ENCODE measurements at places on chromosomes 7 and 10.
A peak's percentile ranks its signal among the peaks of the same experiment; 100 is the strongest.

DNA sequence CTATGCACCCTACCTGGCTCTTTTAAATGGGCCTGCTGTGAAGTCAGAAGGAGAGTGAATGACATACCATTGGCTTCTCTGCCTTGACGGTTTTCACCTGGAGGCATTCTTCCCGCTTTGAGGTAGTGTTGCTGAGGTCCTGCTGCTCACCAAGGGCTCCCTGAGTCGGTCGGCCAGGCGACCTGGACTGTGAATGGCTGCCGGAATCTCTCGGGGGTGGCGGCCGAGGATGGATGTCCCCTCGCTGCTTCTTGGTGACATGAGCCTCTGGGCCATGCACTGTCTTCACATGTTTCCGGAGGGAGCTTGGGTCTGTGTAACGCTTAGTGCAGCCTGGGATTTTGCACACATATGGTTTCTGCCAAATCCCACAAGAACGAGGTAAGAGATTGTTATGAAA lies 264.7 kb downstream of the GLI3 start:
- no peak for DNase-seq

- DNase-seq = peak; percentile 45
Measured at GRCh38 chr10:22681783-22682183, 32.6 kb downstream of the PIP4K2A start.

GRCh38 chr7:1853986-1854865 lies 184.1 kb downstream of the ELFN1 start:
- DNase-seq = no peak

DNA sequence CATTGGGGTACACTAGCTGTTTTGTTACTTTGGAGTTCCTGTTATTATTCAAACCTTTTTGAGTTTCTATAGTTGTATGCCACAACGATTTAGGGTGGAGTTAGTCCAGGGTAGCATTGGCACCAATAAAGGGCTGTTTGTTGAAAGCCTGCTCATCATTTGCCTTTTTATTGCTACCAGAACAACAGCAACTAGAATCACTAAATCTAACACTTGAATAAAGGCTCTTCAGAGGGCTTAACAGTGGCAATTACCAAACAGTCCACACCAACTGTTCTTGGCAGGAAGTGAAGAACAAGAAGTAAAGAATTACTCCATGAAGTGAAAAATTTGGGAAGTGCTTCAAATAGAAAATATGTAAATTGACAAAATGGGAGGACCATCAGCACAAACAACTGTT lies 621.4 kb downstream of the PHTF2 start:
- DNase-seq = no peak

DNA sequence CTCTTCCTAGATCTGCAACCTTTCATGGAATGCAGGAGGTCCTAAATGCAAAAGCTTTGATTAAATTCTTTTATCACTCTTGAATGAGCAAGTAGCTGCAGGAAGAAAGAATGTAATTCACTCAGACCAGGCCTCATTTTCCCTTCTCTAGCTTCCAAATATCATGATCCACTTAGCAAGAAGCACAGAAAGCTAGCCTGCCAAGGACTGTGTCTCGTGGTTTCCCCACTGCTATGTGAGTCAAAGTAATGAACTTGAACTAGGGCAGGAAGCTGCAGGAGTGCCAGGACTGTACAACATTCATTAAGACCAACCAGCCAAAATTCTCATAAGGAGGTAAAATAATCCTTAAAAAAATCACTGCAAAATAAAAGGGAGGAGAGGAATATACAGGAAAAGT lies 379.2 kb downstream of the CALN1 start:
- no peak for DNase-seq

GRCh38 chr7:24169077-24169624 lies 114.8 kb upstream of the NPY start:
- no peak for DNase-seq

DNA sequence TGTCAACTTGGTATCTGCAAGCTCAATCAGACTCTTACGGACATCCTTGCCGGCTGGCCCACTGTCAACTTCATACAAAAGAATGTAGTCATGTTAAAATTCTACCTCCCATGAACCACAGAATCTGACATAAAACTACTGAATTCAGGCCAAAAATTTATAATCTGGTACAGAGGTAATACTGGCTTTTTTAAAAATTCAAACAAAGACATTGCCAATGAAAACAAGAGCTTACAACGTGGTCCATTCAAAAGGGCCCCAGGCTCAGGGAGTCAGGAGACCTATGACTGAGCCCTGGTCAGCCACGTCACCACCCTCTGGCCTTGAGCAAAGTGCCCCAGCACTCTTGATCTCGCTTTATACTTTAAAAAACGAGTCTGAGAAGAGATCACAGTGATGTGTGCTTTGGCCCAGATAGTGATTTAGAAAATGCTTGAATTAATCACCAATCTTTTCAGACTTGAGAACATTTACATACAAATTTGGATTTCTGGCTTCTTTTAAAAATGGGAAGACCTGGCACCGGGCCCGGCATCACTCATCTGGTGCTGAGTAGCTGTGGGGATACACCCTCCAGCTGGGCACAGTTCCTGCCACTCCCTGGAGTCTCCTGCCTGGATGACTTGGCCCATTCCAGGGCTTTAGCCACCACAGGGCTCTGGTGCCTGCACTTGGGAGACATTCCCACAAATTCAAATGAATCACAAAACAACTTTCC lies 94.1 kb downstream of the PIP4K2A start:
- peak; percentile 72 for DNase-seq

- DNase-seq = no peak
Measured at GRCh38 chr7:151035026-151035717, 6.9 kb downstream of the ABCB8 start.

- DNase-seq = peak; percentile 59
Measured at GRCh38 chr7:129494041-129494440, 8.3 kb upstream of the SMKR1 start.

DNA sequence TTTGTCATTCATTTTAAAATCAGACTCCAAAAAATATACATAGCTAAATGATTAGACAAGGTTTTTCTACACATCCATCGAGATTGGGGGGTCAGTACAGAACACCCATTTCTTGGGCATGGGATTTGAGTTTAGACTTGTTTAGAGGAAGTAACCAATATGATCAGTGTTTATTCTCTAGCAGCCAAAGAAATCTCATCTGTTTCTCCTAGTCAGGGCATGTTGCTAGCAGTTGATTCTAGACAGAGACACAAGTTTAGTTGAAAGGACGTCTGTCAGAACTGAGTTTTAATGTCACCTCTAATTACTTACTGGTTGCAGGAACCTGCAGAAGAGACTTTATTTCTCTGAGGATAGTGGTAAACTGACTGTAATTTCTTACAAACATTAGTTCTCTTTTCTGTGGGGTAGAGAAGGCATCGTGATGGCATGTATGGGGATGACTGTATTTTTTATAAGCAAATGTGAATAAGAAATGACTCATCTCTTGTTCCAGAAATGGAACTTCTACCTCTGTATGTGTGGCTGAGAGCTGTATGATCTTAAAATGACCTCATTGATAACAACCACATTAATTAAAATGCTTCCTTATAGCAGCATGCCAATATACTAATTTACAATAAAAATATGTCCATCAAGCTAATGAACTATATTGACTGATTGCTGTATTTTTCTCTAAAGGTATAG lies 30.6 kb upstream of the RHOBTB1 start:
- no peak for DNase-seq

- DNase-seq = no peak
Measured at GRCh38 chr7:28688651-28689050, 269.5 kb downstream of the TRIL start.

GRCh38 chr10:103658049-103658577 lies 164.6 kb downstream of the NEURL1 start:
- no peak for DNase-seq

DNA sequence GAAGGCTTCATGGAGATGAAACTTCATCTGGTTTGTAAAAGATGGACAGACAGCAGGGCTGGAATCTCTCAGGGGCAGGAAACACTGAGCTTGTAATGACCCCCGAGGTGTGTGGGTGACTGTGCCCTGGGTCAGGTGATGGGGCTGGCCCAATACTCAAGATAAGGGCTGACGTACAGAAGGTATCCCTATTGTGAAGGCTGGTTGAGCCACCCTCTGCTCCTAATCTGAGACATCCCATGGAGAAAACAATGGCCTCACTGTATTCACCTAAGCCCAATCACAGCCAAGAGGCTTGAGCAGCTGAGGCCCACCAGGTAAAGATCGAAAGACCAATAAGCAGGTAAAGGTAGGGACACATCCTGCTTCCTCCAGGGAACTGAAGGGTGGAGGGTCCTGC lies 34.8 kb upstream of the NUB1 start:
- DNase-seq = no peak

DNA sequence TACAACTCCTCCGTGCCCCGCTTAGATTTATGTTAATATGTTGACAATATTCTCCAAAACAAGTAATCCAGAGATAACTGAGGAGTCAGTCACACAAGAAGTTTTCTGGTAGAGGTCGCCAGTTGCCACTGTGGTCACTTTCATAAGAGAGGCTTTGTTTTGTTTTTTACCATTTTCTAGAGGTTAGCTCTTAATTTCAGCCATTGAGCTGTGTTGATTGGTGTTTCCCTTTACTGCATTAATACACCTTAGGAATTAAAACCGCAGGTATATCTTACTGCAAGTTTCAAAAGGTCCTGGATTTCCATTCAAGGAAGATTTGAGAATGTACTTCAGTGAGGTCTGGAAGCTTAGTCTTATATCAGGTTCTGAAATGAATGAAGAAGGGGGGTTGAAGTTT lies 3.5 kb downstream of the BMI1 start:
- DNase-seq = no peak

DNA sequence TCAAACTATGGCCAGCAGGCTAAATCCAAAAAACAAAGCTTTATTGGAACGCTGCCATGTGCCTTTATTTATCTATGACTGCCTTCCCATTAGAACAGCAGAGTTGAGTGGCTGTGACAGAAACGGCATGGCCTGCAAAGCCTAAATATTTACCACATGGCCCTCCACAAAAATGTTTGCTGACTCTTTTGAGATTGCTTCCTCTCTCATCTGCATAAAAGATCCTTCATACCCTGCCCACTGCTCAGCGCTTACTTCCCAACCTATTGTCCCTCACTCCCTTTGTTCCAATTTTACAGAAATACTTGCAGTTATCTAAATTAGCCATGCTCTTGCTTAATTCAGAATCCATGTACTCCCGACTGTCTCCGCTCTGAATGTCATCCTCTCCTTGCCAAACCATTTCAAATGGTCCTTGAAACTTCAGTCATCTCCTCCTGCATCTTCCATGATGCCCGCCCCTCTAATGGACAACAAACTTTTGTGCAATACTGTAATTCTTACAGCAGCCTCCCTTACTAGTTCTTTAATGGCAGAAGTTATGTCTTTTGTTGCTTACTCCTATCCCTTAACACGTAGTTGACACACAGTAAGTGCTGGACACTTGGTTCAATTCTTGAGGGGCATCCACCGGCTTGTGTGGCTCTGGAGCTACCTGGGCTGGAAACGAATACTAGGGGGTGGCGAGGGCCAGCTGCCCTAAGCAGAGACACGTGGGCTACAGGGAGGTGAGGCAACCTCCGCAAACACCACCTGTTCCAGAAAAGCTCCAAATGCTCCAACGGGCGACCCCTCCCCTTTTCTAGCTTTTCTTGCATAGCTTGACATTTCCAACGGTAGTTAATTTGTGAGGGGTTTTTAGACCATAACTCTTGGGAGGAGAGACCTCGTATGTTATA lies 832 bp downstream of the XRCC2 start:
- DNase-seq = peak; percentile 48

GRCh38 chr10:103049237-103049636 lies 131.1 kb downstream of the CNNM2 start:
- DNase-seq = no peak

- peak; percentile 32 for DNase-seq
Measured at GRCh38 chr10:15068802-15069201, 19.8 kb downstream of the ACBD7 start.

- DNase-seq = no peak
Measured at GRCh38 chr7:83149466-83149865, 13.2 kb downstream of the PCLO start.

DNA sequence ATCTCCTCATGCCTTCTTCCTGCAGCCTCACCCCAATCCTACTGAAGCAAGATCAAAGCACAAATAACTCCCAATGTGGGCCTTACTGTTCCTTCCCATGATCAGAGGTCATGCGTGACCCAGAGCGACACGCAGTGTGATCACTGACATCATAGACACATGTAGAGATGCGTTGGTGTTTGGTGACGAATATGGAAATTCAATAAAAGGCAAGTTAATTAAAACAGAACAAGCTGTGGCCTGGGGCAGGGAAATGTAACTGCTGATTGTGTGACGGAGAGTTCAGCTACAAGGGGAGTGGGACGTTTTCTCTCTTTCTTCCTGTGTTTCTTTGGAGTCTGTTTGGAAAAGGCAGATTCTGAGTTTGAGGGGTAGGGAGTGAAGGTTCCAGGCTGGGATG lies 34.8 kb upstream of the CARD11 start:
- no peak for DNase-seq

DNA sequence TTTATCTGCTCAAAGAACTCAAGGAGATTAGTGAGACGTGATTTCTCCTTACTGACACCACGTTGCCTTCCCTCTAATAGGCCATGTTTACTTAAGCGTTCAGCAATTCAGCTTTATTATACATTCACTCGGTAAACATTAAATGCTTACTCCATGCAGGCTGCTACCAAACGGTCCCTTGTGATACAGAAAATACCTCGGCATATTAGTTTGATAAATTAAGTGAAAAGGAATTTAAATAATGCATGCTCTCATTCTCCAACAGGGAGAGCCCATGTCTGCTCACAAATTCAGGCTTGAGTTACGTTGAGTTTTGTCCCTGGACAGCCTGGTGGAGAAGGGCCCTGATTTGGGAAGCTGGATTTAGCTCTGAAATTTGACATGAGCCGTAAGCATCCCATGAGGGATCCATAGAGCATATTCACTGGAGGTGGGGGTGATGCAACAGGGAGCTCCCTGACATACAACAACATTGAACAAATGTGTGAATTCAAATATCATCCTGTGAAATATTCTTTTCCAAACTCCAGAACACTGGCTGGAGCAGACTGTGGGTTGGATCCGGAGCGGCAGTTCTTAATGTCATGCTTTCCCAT lies 86.3 kb downstream of the TBXAS1 start:
- DNase-seq = peak; percentile 34

DNA sequence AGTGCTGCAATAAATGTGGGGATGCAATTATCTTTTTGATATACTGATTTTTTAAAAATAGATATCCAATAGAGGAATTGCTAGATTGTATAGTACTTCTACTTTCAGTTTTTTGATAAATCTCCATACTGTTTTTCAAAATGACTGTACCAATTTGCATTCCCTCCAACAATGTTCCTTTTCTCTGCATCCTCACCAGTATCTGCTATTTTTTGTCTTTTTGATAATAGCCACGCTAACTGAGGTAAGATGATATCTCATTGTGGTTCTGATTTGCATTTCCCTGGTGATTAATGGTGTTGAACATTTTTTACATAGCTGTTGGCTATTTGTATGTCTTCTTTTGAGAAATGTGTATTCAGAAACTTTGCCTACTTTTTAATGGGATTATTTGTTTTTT lies 217.7 kb upstream of the MTPN start:
- DNase-seq = no peak

- peak; percentile 34 for DNase-seq
Measured at GRCh38 chr7:17090751-17091150, 207.7 kb upstream of the AHR start.

DNA sequence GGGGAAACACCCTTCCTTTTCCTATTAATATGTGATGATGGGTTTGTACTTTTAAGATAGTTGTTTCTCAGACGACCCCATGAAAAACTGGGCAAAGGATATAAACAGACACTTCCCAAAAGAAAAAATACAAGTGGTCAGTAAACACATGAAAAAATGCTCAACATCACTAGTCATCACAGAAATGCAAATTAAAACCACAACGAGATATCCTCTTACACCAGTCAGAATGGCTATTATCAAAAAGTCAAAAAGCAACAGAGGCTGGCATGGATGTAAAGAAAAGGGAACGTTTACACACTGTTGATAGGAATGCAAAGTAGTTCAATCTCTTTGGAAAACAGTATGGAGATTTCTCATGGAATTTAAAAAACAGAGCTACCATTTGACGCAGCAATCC lies 111.4 kb upstream of the ZEB1 start:
- no peak for DNase-seq
